ENCODE measurements at places on chromosomes 4 and X. TPM values are rescaled to one million over a fixed set of nuclear protein-coding genes. Genes with fewer than 3 reads are reported as not detected.
A peak's percentile ranks its signal among the peaks of the same experiment; 100 is the strongest.

DNA sequence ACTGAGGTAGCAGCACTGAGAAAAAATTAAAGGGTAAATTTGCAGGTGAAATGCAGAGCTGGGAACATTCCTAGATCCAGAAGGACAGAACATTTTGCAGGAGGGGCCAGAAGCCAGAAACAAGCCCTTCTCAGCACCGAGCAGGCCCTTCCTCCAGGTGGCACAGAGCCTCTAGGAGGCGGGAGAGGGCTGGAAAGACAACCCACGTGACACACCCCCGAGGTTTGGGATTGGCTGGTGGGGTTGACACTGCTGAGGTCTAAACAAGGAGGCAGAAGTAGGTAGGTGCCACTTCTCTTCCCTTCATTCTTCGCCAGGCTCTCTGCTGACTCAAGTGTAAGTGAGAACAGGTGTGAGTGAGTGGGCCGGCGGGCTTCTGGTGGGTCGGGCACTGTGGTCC lies at the start of gene PAGE4:
PAGE4 (plus strand) TSS at position 288 of the 400 bp plus-strand sequence. CDS start 1,126 bp downstream, outside the sequence.
- H3K27me3 ChIP-seq: no peaks in the 10 kb centered on the region
- H3K4me1 ChIP-seq: no peaks in the 10 kb centered on the region
- H3K27ac ChIP-seq: no peak within 1 kb of the TSS
- no peaks in the 10 kb centered on the region for H3K36me3 ChIP-seq
- no peak within 1 kb of the TSS for H3K4me3 ChIP-seq
- DNase-seq: no peak

DNA sequence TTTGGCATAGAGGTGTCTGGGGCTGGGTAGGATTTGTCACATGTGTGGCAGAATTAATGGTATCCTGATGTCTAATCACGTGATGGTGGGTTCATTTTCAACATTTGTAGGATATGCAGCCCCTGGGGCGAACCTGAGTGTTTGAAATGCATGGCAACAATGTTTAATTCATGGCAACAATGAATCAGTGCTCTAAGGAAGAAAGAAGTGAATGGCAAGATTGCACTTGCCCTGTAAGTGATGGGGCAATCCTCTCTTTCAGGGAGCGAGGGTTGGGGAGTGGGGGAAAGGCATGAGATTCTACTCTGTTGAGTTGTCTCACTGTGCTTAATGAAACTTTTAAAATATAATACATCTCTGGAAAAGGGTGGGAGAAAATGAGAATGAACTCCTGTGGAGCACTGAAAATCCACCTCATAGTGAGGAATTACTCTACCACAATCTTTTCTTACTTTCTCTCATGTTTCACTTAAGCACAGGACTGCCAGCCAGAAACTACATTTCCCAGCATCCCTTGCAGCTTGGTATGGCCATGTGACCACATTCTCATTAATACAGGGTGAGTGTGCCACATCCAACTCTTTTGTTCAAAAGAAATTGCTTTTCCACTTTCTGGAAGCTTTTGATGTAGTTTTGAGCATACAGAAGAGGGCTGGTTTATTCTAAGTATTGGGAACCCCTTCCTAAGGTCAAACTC lies 64.0 kb upstream of the PGM2 start:
- H3K4me3 ChIP-seq: no peak overlapping the region
- H3K36me3 ChIP-seq: no peaks in the 10 kb centered on the region
- peaks cover 23% of the 10 kb centered on the region for H3K4me1 ChIP-seq
- no peaks in the 10 kb centered on the region for H3K27me3 ChIP-seq

DNA sequence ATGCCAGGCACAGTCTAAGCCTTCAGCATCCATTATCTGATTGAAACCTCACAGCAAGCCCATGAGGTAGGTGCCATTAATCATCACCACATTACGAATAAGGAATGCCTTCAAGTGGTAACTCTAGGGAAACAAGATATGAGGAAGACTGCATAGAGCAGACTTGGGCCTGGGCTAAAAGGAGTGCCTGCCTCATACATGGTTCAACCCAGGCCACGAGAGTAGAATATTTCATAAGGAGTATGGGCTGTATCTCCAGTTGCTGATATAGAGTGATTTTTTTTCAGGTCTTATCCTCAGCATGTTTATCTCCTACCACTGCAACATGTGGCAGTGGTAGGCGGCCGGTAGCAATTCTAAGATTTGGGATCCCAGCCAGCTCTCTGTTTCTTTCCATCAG lies 51.7 kb downstream of the ATP11C start:
- DNase-seq: no peak
- no peak overlapping the region for H3K4me3 ChIP-seq
- no peaks in the 10 kb centered on the region for H3K27me3 ChIP-seq
- H3K4me1 ChIP-seq: peaks cover 20% of the 10 kb centered on the region
- H3K27ac ChIP-seq: peak overlapping the region; percentile 69

Gene HAND2
- total RNA-seq: 117 TPM

- no peaks in the 10 kb centered on the region for H3K27me3 ChIP-seq
- no peaks in the 10 kb centered on the region for H3K36me3 ChIP-seq
- no peak overlapping the region for H3K27ac ChIP-seq
- no peak overlapping the region for H3K4me3 ChIP-seq
- no peak for DNase-seq
- H3K4me1 ChIP-seq: no peaks in the 10 kb centered on the region
These were observed 39.0 kb downstream of the GABRA3 start for GRCh38 chrX:152412105-152412504.

- no peaks in the 10 kb centered on the region for H3K4me1 ChIP-seq
- no peaks in the 10 kb centered on the region for H3K36me3 ChIP-seq
- DNase-seq: no peak
- no peak overlapping the region for H3K4me3 ChIP-seq
These were observed 430.6 kb downstream of the DTHD1 start for GRCh38 chr4:36712013-36712412.

All from left ventricle myocardium inferior (tissue), 1 donor.